Epithelial cell of esophagus (primary cell): ENCODE measurements at places on chromosomes 2 and 18.

GRCh38 chr2:181374781-181375675 is 82.2 kb upstream of the ITGA4 start:
- DNase-seq = no peak

DNA sequence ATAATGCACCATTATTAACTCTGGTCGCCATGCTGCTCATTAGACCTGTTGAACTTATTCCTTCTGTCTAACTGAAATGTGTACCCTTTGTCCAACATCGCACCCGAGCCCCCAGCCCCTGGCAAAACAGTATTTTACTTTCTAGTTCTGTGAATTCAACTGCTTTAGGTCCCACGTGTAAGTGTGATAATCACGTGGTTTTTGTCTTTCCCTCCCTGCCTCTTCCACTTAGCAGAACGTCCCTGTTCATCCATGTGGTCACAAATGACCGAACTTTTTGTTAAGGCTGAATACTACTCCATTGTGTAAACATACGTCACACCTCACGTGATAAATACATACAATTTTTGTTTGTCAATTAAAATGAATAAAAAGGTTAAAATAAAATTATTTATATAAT is 826.9 kb downstream of the DCDC2C start:
- no peak for DNase-seq

- DNase-seq = no peak
These were observed 103.0 kb downstream of the BMPR2 start for GRCh38 chr2:202479090-202479489.

DNA sequence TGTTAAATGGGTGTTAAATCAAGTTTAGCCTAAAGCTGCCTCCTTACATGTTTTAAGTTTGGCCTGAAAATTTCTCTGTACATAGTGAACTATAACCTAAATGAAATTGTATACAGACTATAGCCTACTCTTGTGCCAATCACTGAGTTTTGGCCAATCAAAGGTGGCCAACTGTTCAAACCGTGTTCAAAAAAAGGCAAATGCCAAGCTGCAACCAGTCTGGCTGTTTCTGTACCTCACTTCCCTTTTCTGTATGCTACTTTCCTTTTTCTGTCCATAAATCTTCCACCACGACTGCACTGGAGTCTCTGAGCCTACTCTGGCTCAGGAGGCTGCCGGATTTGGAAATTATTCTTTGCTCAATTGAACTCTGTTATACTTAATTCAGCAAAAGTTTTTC is 121.0 kb downstream of the SPOPL start:
- DNase-seq = no peak

DNA sequence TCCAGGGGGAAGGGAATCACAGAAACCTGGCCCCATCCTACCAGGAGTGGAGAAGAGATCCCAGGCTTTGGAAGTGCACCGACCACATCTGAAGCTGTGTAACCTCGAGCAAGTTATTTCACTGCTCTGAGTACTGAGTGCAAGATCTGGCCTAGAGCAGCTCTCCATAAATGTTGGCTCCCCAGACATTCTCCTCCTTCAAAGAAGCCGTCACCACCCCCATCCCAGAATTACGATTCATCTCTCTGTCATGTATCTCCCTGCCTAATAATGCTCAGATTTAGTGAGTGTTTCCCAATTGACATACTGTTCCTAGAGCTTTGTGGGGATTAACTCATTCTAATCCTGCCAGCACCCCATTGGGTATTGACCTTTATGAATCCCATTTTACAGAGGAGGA is 51.7 kb downstream of the TNS1 start:
- peak; percentile 32 for DNase-seq

GRCh38 chr2:49226360-49226759 is 72.0 kb upstream of the FSHR start:
- no peak for DNase-seq

DNA sequence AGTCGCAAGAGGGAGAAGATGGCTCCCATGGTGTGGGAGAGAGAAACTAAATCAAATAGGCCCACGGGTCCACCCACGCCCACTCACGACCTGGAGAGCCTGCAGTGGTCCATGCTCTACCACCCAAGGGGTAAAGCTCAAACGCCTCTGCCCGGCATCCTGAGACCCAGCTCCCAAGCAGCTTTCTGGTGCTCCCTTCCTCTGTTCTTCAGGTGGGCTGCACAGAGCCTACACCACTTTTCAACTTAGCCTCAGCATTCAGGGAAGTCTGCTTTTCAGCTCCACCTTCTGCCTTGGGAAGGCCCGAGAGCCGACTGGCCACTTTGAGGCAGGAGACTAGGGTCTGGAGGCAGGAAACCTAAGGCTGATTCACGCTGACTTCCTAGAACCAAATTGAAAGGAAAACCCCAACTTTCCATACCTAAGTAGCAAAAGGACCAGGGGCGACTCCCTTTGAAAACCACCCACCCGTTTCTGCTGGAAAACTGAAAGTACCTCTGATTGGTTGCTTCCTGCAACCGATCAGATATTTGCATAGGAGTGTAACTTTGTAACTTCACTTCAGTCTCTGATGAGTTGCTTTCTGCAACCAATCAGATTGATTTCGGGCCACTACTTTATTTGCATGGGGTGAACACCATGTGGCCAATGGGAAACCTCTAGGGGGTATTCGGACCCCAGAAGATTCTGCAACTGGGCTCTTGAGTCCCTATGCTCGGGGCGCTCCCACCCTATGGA is 26.8 kb upstream of the SPATA3 start:
- DNase-seq = no peak

- no peak for DNase-seq
These were observed 182.4 kb upstream of the TANK start for GRCh38 chr2:160977854-160978253.

GRCh38 chr2:215949991-215950404 is 63.4 kb downstream of the MREG start:
- peak; percentile 66 for DNase-seq

- DNase-seq = peak; percentile 93
These were observed 66.6 kb downstream of the PHLPP1 start for GRCh38 chr18:62781893-62782292.

DNA sequence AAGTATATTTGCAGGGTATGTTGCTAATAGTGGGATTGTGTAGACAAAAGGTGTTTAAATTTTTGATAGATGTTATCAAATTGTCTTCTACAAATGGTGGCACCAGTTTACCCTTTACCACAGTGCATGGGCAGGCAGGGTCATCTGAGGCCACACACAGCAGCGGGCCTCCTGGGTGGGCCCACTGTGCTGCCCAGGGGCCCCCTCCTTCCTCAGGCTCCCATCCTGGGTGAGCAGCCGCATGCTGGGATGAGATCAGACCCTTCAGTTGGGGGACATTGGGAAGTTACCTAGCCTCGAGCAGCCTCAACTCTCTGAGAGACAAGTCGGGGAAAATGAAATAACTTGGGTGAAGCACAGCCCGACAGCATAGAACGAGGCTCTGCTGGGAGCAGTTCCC is 9.7 kb downstream of the MYO7B start:
- no peak for DNase-seq

DNA sequence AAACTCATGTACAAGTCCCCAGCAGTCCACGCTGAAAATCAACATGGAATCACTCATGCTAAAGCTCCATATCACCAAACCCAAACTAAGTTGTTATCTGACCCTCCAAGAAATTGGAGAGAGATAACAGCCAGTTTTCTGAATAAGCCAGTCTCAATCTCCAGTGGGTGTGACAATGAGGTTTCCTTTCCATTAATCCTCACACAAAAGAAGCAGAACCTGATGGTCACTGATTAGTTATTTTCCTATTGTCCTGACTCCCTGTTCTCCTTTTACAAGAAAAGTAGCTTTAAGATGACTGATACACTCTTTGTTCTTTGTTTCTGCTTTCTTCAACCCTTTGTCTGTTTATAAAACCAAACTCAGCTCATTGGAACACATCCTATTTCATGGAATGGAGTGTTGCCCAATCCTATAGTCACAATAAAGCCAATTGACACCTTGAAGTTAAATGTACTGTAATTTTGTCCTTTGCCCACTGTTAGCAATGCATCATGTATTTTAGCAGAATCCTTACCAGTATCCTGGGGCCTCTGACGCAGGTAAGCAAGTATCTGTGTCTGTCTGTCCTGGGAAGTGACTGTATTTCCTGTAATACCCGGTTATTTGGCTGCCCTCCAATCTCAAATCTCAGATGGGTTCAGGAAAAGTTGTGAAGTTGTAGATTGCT is 30.6 kb upstream of the SH3RF3 start:
- DNase-seq = peak; percentile 82

GRCh38 chr18:79779700-79780190 is 18.0 kb upstream of the KCNG2 start:
- no peak for DNase-seq

DNA sequence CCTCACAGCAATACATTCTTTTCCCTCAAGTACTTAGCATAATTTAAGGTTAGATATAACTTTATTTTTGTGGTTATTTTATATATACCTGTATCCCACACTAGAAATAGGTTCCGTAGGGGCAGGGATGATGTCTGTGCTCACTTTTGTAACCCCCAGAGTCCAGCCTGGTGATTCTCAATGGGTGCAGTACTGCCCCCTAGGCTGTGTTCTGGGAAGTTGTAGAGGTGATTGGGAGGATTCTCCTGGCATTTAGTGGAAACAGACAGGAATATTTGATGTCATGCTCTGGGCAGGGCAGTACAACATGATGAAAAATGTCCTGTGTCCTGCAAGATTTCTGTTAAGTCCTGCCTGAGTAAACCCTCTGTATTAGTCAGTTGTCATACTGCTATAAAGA is 333.3 kb downstream of the PLCL1 start:
- no peak for DNase-seq
